ENCODE measurements at places on chromosomes 2 and 18.

DNA sequence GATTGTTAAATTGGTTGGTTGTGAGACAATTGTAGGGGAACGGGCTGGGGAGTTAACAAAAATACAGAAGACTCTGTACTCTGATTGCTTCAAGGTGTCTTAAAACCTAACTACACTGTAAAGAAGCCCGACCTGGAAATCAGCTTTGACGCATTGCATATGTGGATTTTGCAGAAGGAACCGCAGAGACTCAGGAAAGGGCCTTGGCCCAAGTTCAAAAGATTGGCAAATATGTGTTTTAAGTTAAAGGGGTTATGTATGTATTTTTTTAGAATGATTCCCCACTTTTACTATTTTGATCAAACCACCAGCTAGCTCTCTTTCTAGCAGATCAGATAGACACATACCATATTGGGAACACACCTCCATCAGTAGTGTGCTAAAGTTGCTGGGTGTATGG is 18.0 kb upstream of the EDAR start:
- DNase-seq, result no peak

DNA sequence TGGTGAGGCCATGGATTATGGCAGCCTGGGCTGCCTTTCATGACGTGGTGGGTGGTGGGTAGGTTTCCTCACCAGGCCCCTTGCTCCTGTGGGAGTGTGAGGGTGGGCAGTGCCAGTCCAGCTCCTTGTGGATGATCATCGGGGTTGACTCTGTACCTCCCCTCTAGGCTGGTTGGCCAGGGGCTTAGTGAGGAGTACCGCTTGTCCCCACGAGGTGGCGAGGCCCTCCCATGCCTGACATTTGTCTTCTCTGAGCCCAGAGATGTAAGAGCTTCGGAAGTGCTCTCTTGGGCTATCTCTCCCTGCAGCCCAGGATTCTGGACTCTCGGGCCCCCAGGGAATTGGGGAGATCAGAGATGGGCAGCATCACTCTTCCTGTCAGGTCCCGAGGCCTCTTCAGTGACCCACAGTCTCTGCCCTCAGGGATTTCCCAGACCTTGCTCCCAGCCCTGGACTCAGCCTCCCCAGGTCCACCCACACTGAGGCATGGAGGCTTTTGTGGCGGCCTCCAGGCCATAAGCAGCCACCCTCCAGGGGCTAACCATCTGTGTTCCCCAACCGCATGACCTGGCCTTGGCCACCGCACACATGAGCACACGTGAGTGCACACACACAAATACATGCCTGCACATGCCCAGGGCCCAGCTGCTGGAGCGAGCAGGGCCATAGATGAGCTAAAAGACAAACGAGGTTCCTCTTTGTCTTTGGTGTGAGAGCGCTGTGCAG is 6.5 kb downstream of the SPR start:
- no peak for DNase-seq

DNA sequence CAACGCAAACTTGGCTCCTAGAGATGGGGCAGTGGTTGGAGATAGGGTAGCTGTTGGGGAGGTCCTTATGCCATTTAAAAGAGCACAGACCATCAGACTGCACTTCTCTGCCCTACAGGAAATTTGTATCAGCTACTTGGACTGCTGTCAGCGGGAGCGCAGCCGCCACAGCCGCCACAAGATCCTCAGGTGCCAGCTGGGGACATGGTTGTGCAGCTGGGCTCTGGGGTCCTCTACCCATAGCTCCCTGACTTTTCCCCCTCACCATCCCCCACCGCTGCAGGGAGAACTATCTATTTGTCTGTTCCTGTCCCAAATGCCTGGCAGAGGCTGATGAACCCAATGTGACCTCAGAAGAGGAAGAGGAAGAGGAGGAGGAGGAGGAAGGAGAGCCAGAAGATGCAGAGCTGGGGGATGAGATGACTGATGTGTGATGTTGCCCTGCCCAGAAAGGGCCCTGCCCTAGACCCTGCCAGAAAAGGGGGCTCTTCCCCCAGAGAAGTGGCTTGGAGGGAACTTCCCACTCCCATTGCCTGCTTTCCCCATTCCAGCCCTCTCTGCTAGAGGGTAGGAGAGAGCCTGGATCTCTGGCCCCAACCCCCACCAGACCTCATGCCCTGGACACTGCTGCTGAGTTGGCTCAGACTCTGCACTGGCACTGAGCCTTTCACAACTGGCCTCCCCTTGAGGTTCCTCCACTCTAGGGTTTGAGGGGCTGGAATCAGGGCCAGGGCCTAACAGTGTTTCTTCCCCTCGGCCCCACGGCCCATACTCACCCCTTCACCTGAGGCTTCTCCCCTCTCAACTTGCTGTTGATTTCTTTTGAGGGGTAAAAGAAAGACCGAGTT is 7.3 kb downstream of the PRADC1 start:
- DNase-seq, result no peak

GRCh38 chr2:159091976-159092375 is 123.5 kb downstream of the TANC1 start:
- DNase-seq, result no peak

- DNase-seq, result no peak
These were observed 51.1 kb upstream of the LGALSL start for GRCh38 chr2:64402876-64403275.

DNA sequence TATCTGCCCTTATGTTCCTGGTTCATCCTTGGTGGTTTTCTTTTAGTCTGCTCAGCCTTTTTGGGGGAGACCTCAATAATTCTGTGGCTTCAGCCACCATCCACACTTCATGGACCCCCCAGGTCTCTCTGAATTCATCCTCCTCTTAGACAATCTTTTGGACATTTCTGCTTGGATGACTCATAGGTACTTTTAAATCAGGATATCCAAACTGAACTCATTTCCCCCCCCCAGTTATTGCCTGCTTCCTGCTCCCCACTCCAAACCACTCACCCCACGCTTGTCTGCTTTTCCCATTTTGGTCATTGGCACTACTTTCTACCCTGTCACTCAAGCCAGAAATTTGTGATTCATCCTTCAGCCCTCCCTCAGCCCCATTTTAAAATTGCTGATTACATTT is 78.5 kb downstream of the TANC1 start:
- no peak for DNase-seq

DNA sequence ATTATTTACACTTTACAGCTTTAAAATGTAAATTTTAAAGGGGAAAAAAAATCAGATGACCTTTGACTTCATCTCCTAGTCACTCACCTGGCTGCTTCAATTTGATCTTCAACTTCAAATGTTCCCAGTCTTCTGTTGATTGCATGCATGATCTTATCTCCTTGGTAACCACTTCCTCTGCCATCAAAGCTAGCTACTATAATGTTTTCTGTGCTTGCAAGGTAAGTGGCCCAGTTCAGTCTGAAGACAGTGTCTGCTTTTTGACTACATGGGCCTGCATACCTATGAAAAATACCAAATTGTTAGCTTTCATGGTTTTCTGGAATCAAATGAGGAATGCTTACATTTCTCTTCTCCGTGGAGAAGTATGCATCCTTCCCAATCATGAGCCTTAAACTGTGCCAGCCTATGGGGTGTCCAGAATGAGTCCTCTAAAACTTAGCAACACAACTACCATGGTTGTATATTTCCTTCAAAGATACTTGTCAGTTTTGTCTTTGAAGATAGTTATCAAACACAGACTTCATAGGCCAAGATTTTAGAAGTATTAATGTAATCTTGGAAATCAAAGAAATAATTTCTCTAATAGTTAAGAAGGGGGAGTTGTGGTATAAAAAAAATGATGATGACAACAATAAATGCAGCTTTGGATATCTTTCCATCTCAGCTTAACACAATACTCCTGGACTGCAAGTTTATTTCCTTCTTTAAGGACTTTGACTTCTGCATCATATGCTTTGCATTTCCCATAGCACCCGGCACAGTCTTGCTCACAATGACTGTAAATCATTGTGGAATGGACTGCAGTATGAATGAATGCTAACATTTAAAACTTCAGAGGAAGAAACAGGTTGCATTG is 62.1 kb downstream of the DPP4 start:
- no peak for DNase-seq

All from anterior cingulate cortex (tissue), 58 donors.